ENCODE measurements at places on chromosomes 6 and 20.
A peak's percentile ranks its signal among the peaks of the same experiment; 100 is the strongest.

DNA sequence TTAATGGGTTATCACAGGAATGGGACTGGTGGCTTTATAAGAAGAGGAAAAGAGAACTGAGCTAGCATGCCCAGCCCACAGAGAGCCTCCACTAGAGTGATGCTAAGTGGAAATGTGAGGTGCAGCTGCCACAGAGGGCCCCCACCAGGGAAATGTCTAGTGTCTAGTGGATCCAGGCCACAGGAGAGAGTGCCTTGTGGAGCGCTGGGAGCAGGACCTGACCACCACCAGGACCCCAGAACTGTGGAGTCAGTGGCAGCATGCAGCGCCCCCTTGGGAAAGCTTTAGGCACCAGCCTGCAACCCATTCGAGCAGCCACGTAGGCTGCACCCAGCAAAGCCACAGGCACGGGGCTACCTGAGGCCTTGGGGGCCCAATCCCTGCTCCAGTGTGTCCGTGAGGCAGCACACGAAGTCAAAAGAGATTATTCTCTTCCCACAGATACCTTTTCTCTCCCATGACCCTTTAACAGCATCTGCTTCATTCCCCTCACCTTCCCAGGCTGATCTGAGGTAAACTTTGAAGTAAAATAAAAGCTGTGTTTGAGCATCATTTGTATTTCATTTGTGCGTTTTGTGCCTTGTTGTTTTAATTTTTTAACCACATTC, 4.4 kb downstream of the HLA-E start:
- DNase-seq = no peak

GRCh38 chr6:830667-831327, 137.9 kb upstream of the EXOC2 start:
- no peak for DNase-seq

DNA sequence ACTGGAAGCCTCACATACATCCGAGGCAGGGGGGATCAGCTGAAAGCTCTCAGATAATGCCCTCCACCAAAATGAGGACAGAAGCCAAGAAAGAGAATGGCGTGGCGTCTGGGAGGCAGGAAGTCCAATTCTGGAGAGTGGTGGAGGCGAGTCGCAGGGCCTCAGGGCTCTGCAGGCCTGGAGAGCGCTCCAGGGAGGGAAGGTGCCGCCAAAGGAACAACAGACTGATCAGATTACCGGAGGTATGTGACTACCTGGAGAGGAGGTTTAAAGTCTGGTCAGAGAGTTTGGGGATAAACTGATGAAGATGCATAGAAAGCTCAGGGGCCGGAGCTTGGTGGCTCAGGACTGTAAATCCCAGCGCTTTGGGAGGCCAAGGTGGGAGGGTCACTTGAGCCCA, 11.2 kb upstream of the IP6K3 start:
- no peak for DNase-seq

GRCh38 chr6:12958052-12958706, 241.6 kb downstream of the PHACTR1 start:
- DNase-seq = no peak

DNA sequence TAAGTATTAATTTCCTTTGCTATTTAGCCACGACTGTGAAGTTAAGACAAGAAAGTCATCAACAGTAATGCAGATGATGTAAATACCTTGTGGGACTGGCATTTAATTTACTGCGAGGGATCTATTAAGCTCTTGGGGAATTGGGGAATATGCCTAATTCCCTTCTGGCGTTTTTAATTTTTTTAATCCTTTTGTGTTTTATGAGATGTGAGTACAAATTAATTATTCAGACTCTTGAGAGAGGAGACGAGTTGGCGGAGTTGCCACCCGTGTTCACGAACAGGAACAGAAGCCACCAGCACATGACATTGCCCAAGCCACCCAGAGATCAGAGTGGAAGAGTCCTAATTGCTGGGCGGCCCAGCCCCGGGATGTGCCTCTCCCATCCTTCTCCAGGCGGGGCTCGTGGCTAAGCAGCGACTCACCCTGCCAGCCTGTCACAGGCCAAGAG, 533 bp upstream of the CRYBG1 start:
- DNase-seq = no peak

DNA sequence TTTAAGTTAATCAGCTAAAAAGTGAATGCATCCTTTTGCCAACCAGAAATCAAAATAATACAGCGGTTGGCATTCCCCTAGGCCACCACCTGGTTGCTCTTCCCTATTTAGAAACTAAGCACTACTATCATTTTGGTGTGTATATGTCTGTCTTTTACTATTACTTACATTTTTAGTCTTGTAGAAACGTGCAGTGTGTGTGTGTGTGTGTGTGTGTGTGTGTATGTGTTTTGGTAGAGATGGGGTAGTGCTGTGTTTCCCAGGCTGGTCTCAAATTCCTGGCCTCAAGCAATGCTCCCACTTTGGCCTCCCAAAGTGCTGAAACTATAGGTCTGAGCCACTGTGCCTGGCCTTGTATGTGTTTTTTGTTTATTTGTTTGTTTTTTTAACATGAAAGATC, 27.4 kb downstream of the MYO6 start:
- DNase-seq = no peak

DNA sequence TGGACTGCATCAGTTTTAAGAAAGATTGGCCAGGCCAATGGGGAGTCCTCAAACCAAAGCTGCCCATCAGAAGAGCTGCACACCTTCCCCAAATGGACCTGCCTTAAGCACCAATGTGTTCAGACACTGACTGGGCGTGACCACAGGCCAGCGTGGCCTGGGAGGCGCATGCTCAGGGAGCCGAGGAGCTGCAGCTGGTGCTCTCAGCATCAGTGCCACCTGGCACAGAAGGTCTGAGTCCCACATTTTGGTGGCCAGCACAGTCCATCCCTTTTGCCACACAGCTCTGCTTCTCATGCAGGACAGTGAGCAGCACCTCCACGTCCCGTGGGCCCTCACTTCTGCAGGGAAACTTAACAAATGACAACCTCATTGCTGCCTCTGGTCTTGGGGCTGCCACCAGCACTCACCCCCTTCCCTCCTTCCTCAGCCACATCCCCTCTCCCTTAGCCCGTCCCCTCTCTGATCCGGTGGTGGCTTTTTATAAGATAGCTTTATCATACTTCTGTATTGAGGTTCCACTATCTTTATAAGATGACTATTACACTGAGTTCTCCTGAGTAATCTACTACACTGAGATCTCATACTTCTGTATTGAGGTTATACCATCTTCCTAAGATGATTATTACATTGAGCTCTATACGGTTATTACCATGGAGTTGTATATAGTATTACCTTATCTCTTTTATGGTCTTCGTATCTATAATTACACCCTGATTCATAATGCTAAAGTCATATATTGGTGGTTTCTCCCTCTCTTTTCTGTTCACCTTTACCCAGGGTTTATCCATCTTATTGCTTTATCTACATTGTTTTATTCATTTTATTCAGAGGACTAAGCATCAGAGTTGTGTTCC, 109.1 kb downstream of the TOX2 start:
- DNase-seq = no peak

DNA sequence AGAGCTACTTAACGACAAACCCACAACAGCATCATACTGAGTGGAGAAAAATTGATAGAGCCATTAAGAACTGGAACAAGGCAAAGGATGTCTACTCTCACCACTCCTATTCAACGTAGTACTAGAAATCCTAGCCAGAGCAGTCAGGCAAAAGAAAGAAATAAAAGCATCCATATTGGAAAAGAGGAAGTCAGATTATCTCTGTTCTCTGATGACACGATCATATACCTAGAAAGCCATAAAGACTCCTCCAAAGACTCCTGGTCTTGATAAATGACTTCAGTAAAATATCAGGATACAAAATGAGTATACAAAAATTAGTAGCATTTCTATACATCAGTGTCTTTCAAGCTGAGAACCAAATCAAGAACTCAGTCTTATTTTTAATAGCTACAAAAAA, 17.0 kb upstream of the FHL5 start:
- DNase-seq = no peak

DNA sequence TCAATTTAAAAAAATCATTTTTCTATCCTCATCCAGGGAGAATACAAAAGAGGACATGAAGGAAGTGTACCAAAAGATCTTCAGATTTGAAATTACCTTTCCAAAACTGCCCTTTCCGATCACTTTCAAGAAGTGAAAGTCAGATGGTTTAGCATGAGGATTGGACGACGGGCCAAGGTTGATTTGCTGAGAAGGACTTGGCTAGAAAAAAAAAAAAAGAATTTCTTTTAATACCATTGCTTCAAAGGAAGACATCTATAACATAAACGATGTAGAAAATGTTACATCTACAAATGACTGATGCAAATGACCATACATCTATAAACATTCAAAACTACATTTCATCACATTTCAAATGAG, 120.9 kb upstream of the SLC2A12 start:
- no peak for DNase-seq

- DNase-seq = no peak
Observed at GRCh38 chr20:33125983-33126382, 42.0 kb upstream of the BPIFA2 start.

GRCh38 chr6:90127595-90127994, 169.0 kb downstream of the BACH2 start:
- no peak for DNase-seq

DNA sequence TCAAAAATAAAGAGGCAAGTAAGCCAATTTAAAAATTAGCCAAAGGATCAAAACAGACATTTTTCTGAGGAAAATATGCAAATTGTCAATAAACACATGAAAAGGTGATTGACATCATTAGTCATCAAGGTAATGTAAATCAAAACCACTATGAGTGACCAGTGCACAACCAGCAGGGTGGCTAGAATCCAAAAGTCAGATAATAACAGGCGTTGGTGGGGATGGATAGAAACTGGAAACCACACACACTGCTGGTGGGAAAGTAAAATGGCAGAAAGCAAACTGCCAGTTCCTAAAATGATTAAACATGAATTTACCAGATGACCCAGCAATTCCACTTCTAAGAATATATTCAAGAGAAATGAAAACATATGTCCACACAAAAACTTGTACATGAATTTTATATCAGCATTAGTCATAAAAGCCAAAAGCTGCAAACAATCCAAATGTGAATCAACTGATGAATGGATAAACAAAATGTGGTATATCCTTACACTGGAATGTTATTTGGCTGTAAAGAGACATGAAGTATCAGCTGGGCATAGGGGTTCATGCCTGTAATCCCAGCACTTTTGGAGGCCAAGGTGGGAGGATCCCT, 74.8 kb upstream of the MBOAT1 start:
- DNase-seq = no peak

DNA sequence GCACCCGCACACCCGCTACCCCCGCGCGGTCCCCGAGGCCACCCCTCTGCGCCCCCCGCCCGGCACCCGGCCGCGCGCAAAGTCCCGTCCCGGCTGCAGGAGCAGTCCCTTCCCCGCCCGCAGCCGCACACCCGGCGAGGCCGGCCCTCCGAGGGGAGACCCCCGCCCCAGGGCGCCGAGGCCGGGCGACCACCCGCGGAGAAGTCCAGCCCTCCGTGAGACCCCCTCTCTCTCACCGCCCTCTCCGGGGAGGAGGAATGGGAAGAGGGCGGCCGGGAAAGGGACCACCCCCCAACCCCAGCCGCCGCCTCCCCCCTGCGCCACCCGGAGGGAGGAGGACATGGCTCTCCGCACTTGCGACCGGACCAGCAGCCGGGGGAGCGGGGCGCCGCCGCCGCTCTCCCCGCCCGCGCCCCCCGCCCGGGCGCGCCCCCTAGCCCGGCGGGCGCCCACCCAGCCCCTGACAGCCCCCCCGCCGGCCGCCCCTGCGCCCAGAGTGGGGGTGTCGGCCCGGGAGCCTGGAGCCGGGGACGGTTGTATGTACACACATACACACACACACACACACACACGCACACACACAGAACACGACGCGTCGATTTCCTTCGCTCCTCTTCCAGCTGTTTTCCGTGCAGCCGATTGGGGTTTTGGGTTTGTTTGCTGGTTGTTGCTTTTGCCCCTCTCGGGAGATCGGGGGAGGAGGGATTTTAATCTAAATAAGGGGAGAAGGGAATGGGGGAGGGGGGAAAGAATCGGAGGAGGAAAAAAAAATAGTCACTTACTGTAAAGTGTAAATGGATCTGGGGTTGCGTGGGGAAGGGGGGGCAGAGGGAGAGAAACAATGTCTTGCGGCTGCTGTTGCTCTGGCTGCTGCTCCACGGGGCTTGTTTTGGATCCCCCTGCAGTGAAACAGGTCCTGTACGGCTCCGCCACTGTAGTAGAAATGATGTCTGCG, at the start of gene ATXN1:
Gene ATXN1, minus strand, starts transcription at position 945 of the 955 bp plus-strand sequence.
- DNase-seq = no peak

DNA sequence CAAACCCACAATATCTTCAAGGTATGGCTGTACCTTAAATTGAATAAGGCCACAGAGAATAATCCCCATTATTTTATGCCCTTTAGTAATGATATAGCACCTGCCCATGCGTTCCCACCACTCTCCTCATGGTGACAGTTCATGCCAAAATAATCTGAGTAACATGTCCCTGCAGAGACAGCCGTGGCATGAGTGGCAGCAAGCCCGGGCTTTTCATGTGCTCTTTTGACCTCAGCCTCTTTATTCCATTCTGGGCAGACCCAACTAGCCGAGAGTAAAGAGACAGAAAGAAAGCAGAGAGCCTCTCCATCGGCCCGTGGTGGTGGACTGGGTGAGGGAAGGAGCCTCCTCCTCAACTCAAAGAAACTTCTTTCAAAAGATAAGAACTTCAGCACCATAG, 19.9 kb upstream of the POPDC3 start:
- DNase-seq = no peak

GRCh38 chr20:60662307-60662706, 589.8 kb upstream of the CDH4 start:
- DNase-seq = no peak

- peak; percentile 78 for DNase-seq
Observed at GRCh38 chr6:75524322-75524972, 30.8 kb upstream of the FILIP1 start.

GRCh38 chr20:36778831-36779655, 5.5 kb upstream of the DSN1 start:
- DNase-seq = no peak

DNA sequence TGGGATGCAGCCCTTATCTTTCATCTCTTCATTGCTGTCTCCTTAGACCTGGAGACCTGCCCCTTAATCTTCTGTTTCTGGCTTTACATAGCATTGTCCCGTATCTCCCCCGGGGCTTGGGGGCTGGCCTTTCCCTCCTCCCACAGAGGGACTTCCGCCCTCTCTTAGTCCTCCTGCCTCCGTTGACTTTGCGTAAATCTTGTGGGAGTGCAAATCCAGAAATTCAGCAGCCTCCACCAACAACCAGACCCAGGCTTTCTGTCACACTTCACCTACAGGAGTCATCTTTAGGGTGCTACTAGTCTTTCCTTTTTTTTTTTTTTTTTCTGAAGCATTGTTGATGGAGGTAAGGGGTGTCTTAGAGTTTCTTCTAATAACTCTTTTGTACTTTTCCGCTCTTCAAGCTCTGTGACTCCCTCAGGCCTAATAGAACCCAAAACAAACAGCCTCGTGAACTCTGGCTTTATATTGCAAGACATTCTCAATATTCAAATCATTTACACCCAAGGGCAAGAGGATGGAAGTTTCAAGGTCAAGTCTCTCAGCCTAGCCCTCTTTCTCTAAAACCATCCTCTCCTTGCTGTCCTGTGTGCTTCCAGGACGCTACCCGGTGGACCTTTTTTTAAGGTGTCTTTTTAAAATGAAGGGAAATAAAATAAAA, 66.2 kb downstream of the RREB1 start:
- peak; percentile 90 for DNase-seq

GRCh38 chr20:48259456-48259855, 474.2 kb upstream of the SULF2 start:
- DNase-seq = no peak

GRCh38 chr6:89007209-89008000, 44.0 kb upstream of the RNGTT start:
- DNase-seq = peak; percentile 10

- DNase-seq = no peak
Observed at GRCh38 chr20:48155268-48155667, 370.0 kb upstream of the SULF2 start.

GRCh38 chr6:5481033-5481432, 219.7 kb downstream of the FARS2 start:
- no peak for DNase-seq

Data from HAP-1 (cell line).